Activated T-cell treated with anti-CD3 and anti-CD28 coated beads for 24 hours (primary cell): ENCODE measurements at places on chromosomes 5 and 9.

GRCh38 chr9:87011551-87011950, 64.2 kb upstream of the GAS1 start:
- DNase-seq, result no peak

DNA sequence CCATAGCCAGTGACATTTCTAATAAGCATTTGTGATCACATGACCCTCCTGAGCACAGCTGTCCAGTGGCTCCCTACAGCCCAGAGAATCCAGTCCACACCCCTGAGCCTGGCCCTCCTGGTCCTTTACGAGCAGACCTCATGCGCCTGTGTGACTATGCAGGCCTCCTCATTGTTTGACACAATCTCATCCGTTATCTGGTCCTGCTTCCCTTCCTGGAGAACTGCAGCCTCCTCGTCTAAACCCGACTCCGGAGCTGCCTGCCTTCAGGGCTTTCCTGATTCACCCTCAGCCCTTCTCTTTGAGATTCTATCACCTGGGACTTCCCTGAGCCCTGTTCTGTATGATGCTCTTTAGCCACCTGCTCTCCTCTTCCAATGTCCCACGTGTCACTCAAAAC, 79.7 kb downstream of the GPR21 start:
- DNase-seq, result no peak

DNA sequence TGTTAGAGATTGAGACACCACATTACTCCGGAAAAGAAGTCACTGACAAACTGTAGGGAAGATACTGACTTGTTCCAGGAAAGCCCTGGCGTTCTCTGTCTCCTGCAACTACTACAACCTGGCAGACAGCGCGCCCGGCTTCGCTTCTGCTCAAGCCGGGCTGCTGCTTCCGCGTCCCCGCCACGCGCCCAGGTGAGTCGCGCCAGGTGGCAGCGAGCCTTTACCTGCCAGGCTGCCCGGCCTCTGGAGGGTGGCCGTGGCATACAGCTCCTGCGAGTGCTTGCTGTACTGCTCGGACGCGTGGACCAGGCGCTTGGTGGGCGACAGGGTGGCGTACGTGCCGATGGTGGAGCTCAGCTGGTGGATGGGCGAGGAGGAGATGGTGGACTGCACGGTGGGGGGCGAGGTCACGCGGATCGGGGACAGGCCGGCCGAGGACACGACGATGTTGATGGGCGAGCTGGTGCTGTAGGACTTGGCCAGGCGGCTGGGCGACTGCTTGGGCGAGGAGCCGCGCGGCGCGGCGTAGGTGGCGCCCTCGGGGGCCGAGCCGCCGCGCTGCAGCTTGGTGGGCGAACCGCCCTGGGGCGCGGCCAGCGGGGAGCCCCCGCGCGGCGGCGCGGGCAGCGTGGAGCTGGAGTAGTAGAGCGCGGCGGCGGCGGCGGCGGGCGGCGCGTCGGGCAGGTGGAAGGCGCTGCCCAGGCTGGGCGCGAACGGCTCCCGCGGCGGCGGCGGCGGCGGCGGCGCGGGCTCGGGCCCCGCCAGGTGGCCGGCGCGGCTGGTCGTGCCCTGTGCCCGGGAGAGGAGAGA, 519.6 kb downstream of the CTNND2 start:
- no peak for DNase-seq

DNA sequence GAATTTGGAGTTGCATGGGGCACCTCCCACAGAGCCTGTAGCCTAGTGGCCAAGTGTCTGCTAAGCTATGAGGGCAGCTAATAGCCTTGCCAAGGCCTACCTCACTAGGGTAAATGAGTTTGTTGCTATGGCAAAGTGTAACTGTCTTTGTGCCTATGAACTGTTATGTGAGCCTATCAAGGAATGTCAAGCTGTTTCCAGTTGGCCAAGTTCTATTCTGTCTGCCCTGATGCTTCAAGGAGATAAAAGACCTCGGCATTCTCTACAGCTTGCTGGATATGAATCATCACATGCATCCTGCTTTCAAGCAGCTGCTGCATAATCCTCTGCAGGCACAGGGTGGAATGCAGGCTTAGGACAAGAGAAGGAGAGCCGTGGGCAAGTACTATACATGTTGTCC, 69.8 kb upstream of the CCDC112 start:
- DNase-seq, result no peak

DNA sequence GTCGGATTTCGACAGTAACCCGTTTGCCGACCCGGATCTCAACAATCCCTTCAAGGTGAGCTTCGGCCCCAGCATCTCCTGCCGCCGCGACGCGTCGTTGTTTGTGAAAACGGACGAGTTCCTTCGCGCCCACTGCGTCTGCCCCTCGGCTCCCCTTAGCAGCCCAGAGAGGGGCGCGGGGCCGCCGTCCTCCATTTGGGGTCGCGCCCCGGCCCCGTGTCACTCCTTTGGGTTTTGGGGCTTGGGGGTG, 182 bp downstream of the SCAMP1 start:
- peak; percentile 5 for DNase-seq

DNA sequence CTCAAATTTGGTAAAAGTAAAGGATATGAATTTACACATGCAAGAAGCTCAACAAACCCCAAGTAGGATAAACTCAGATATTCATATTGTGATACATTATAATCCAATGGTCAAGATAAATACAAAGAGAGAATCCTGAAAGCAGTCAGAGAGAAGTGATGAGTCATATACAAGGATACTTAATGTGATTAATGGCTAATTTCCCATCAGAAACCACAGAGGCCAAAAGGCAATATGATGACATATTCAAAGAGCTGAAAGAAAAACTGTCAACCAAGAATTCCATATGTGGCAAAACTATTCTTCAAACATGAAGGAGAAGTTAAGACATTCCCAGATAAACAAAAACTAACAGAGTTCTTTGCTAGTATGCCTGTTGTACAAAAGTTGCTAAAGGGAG, 19.5 kb upstream of the IRF1 start:
- DNase-seq, result no peak

GRCh38 chr9:130243882-130244170, 21.7 kb upstream of the HMCN2 start:
- DNase-seq, result no peak
